ENCODE measurements at places on chromosomes 6 and 20. TPM values are rescaled to one million over a fixed set of nuclear protein-coding genes. Genes with fewer than 3 reads are reported as not detected.

Gene EFCAB8
- 0.18 TPM for total RNA-seq

Gene SRSF12
- total RNA-seq, result 0.09 TPM

Gene HLA-G
- not detected for total RNA-seq

Gene IL17A
- not detected for total RNA-seq

DNA sequence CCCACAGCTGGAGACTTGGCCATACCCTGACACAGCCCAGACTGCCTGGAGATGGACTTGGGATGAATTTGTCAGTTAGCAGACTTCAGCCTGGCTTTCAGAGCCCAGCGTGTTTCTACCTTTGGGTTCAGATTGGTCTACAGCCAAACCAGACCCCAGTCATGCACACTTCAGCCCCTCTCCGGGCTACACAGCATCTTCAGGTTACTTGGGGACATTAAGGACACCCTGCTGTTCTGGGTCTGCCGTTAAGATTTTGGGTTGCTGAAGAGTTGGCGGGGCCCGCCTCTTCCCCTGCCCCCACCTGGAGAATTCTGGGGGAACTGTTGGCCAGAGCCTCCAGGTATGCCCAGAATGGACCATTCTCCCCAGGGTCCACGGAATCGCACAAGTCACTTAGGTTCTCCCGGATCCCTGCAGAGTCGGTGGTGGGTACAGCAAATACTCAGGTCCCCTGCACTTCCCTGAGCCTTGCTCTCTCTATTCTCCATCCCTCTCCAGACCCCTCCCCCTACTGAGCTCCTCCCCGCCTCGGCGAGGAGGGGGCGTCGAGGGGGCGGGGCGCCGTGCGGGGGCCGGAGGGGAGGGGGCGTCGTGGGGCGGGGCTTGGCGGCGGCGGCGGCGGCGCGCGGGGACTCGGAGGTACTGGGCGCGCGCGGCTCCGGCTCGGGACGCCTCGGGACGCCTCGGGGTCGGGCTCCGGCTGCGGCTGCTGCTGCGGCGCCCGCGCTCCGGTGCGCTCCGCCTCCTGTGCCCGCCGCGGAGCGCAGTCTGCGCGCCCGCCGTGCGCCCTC is at the start of gene PTK7:
Gene PTK7, plus strand, starts transcription at position 645 of the 794 bp plus-strand sequence. CDS start 175 bp downstream, outside the sequence.
- DNase-seq, result peak; percentile 29

GRCh38 chr20:10074513-10074912 is 39.7 kb downstream of the ANKEF1 start:
- peak; percentile 41 for DNase-seq

DNA sequence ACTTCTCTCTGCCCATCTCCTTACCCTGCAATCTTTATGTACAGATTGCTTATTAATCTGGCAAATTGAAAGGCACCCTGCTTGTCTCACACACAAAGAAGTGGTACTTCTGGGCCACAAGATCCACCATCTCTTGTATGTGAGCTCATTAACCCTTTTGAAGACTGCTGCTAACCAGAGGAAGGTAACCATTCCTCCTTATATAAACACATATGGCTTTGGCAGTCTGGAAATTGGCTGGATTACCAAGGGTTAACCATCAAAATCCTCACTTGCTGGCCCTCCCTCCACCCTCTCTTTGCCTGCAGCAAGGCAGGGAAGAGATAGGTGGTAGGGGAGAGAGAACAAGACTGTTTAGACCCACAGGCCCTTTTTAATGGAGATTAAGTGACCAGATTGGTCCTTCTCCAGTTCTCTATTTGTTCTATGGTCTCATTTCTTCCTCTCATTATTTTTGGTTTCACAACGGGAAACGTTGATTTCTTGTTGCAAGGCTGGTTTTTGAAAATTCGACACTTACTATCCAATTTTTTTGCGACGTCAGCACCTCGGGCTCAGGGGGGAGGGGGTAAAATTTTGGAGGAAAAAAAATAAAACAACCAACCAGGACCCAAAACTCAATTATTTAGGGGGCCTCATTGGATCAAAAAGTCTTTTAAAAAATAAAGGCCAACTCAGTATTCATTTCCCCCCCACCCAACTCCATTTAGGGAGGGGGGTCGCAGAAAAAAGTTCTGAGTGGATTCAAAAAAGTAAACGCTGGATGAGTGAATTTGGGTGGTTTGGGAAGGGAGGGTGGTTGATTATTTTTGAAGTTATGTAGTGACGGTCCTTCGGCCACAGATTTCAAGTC is 859 bp downstream of the PPP1R10 start:
- DNase-seq, result no peak

- DNase-seq, result peak; percentile 48
Measured at GRCh38 chr20:25052255-25053194, 5.4 kb downstream of the ACSS1 start.

GRCh38 chr20:1306316-1307135 is 22.4 kb downstream of the SDCBP2 start:
- no peak for DNase-seq

DNA sequence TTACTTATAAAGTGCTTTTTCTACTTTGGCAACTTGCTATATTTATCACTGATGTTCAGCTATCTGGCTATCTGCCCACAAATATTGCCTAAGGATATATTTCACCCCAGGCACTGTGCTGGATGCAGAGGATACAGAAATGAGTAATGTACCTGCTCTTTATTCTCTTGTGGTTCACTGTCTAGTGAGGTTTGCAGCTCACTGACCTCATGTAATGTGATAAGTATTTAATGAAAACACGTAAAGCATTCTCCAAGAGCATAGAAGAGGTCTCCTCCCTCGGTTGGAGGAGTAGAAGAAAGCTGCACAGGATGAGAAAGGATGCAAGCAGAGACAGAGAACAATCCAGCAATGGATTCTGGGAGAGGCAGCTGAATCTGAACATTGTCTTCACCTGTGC is 610.7 kb downstream of the CBLN4 start:
- no peak for DNase-seq

DNA sequence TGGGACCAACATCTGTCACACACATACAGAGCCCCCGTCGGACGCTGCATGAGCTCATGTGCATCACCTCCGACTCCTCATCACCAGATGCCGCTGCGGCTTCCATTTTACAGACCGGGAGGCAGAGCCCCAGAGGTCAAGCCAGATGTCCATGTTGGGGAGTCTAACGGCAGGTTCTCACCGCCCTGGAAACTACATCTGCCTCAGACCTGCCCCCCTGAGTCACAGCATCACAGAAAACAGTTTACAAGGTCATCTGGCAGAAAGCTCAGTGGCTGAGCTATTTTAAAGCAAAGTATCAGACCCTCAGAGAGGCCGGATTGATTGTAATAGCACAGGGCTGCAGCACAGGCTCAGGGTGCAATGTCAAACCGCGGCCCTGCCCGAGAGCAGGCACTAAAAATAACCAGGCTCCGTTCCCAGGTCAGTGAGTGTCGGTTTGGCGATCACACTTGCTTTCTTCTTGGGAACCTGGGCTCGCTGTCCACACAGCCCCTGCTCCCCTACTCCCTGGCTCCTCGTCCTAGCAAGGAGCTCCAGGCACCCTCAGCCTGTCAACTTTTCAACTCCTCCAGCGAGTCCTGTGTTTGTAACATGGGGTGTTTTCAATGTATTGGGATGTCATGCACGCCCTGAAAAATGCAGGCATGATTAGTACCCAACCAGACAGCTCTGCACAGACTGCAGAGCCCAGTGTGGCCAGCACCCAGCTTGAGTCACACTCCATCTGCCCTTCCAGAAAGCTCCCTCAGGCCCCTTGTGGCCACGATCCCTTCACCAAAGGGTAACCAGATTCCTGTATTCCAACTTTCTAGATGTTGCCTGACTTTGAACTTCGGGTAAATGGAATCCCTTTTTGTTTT is 264.5 kb downstream of the CDH4 start:
- DNase-seq, result peak; percentile 33

DNA sequence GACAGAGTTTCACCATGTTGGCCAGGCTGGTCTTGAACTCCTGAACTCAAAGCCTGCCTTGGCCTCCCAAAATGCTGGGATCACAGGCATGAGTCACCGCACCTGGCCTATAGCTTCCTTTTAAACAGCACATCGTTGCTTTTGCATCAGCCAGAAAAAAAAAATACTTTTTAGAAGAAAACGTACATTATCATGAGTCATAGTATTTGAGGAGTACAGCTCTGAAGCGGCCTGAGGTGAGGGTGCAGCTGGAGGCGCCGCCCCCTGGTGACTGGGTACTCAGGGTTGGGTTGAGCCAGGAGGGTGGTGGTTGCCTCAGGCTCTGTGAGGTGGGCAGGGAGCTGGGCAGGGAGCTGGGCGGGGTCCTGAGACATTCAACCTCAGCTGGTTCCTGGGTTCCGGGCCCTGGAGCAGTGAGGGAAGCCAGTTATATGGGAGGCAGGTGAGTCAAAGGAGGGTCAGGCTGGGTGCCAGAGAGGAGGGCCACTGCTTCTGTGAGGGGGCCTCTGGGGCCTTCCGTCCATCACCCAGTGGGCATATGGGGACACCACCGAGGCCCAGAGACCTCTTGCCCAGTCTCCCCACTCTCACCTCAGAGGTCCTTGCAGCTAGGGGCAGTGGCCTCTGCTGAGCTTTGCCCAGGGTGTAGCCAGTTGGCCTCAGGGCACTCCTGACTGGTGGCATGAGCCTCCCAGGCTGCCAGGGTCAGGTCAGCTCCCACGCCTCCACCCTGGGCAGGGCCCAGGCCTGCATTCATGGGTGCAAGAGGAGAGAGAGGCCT is 11.7 kb upstream of the ID1 start:
- peak; percentile 59 for DNase-seq

DNA sequence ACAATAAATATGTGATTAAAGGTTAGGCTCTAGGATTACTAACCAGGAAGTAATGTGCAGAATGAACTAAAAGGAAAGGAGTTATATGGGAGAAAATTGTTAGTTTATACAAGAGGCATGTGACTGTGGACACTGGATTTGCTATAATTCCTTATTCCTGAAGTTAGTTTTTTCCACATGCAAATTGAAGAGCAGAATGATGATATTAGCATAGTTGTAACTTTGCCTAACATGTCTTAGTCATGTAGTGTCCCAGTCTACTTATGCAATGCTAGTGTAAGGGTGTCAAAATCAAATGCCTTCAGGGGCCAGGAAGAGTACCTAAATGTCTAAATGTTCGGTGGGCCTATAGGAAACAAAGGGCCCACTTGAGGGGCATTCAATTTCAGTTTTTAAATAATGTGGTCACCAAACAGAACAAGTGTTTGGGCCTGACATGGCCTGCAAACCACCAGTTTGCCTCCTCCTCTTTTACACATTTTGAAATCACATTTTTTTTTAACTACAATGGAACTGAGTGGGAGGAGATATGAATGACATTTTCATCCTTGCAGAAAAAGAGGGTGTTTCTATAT is 28.0 kb upstream of the CEP85L start:
- DNase-seq, result no peak

DNA sequence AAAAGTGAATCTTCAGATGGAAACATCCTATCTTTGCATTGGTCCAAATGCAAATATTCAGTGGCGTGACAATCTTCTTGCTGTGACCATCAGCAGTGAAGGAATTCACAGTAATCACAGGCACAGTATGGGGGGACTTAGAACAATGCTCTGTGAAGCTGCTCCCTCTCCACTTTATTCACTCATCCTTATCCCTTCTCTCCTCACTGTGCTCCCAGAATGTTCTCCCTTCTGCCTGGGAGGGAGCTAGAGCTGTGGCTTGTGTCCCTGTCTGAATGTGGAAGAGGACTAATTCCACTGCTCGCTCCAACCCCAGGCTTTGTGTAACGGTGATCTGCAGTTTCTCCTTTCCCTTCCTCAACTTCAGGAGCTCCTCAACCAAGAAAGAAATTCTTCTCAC is 243.7 kb downstream of the ALDH8A1 start:
- no peak for DNase-seq

DNA sequence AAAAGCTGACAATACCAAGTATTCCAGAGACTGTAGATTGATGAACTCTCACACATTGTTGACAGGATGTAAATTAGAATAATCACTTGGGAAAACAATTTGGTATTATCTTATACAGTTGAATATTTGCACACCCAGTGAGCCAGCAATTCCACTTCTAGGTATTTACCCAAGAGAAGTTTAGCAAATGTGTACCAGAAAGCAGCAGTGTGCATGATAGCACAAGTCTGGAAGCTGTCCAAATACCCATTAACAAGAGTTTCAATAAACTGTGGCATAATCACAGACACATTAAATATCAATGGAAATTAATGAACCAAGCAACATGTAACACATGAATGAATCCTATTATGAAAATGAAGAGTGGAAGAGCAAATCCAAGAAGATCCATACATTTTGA is 233.6 kb downstream of the TPBG start:
- no peak for DNase-seq

- no peak for DNase-seq
Measured at GRCh38 chr6:31452859-31453258, 45.1 kb upstream of the MICB start.

- DNase-seq, result no peak
Measured at GRCh38 chr6:105680131-105680530, 277.2 kb upstream of the PREP start.

- no peak for DNase-seq
Measured at GRCh38 chr6:154247119-154247861, 109.3 kb downstream of the IPCEF1 start.

GRCh38 chr6:108526739-108527174 is 34.0 kb upstream of the FOXO3 start:
- DNase-seq, result no peak

GRCh38 chr20:38211200-38212097 is 46.4 kb upstream of the TGM2 start:
- peak; percentile 31 for DNase-seq

GRCh38 chr6:99871641-99872040 is 122.4 kb downstream of the MCHR2 start:
- DNase-seq, result no peak

DNA sequence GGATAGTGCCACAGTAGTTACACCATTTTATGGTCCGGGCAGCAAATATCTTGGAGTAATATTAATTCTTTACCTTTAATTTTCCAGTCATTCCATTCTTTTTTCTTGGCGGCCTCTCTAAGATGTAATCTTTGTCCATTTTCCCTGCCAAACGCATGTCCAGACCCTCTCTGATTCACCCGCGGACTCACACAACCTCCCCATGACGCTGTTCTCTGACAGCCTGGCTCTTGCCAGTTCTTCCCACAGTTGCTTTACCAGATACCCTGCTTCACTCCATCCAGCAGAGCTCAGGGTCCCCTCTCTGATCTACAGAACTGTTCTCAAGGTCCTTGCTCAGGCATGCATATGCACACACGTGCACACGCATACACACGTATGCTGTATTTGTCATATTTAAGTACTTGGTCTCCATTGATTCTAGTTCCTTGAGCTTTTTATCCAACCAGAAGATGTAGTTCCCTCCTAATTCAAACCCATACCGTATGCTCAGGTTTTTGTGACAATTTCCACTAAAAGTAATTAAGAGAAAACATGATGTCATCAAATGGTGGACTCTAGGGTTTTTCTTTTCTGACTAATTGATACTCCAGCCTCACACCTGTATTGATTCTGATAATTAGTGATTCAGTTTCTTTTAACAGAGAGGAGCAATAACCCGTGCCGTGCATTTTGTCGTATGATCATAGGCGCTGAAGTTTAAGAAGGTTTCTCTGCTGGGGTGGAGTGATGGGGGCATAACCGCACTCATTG is 10.0 kb downstream of the BPHL start:
- DNase-seq, result no peak

DNA sequence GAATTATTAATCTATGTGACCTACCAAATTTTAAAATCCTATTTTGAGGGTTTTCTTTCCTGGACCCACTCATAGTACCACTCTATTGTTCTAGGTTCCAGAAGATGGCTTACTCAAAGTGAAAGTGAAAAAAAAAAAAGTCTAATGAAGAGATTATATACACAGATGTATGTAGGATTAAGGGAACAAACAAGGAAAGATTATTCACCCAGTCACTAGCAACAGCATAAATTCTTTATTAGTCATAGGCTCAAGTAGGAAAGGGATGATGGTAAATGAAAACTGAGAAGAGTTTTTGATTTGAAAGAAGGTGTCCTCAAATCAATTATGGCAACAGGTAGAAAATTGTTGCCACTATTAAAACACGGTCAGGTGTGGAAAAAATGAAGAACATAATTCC is 923.7 kb downstream of the TBC1D32 start:
- DNase-seq, result no peak

- no peak for DNase-seq
Measured at GRCh38 chr6:19880066-19880465, 42.9 kb downstream of the ID4 start.
